ENCODE measurements at places on chromosomes 11 and 22.

DNA sequence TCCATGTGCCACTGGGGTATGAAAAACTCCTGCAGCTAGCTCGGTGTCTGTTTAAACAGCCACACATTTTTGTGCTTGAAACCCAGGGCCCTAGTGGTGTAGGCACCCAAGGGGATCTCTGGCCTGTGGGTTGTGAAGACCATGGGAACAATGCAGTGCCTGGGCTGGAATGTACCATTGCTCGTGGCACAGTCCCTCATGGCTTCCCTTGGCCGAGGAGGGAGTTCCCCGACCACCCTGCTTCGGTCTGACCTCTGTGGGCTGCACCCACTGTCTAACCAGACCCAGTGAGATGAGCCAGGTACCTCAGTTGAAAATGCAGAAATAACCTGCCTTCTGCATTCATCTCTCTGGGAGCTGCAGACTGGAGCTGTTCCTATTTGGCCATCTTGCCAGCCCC is 214.0 kb downstream of the TRPC6 start:
- DNase-seq: no peak

GRCh38 chr11:32418836-32419235 is 16.5 kb downstream of the WT1 start:
- no peak for DNase-seq

DNA sequence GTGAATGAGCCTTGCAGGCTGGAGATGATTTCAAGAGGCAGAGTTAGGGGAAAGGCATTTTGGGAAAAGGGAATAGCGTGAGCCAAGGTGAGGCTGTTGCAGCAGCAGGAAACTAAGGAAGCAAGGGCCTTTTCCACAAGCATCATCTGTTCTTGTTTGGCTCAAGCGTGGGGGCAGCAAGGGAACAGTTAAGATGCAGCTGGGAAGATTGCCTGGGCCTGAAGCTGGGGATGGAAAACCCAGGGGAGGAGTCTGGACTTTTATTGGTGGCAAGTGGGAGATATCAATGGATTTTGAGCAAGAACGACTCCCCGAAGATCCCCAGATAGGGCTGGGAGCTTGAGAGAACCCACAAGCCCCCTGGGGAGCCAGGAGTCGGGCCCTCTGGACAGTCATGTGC is 27.3 kb upstream of the PICK1 start:
- DNase-seq: no peak

DNA sequence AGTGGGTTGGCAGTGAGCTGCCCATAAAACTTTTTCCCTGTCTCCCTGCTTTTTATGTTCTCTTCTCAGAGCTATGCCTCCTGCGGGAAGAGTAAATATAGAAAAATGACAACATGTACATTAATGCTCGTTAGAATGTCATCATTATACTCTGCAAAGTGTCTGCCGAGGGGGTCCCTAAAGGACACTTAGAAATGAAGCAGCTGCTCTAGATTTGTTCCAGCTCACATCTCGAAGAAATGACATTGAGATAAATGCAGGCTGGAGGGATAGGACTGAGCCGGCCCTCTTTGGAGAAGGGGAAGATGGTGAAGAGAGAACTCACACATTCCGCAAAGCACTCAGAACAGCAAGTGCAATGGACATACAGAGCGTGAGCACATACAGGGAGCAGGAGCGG is 240.0 kb downstream of the NXPE2 start:
- DNase-seq: no peak

- DNase-seq: no peak
Observed at GRCh38 chr11:118434553-118435289, 1.6 kb upstream of the KMT2A start.

Measured in left renal pelvis (tissue), 4 donors.